ENCODE measurements at places on chromosomes 12 and 14. TPM values are rescaled to one million over a fixed set of nuclear protein-coding genes. Genes with fewer than 3 reads are reported as not detected.

Gene ASPG
- not detected for total RNA-seq

Gene DLK1
- not detected for total RNA-seq

Gene HOXC13
- total RNA-seq = not detected

Gene KIF26A
- total RNA-seq = 6.1 TPM

Gene IL22
- not detected for total RNA-seq

Gene MDP1
- 8.3 TPM for total RNA-seq

Gene GPR135
- total RNA-seq = 0.22 TPM

Gene SMIM41
- total RNA-seq = not detected

Gene FICD
- total RNA-seq = 4.8 TPM

Gene SCNN1A
- 0.22 TPM for total RNA-seq

Gene CKAP4
- total RNA-seq = 41.0 TPM

Gene PLA2G1B
- not detected for total RNA-seq

Gene CD163L1
- 10.2 TPM for total RNA-seq

Gene NKX2-1
- under 0.01 TPM for total RNA-seq

Gene OR4M1
- total RNA-seq = not detected

Gene PPP4R3A
- total RNA-seq = 65.7 TPM

Gene SUSD6
- 11.3 TPM for total RNA-seq

Gene MGP
- 154 TPM for total RNA-seq

Gene KRT2
- not detected for total RNA-seq

Gene KLHL33
- total RNA-seq = under 0.01 TPM

Gene SLC5A8
- under 0.01 TPM for total RNA-seq

Gene SLC6A15
- 9.3 TPM for total RNA-seq

Gene RNASE1
- 14.6 TPM for total RNA-seq

Gene DLST
- 35.3 TPM for total RNA-seq

Gene KRT81
- not detected for total RNA-seq

Gene TBX5
- not detected for total RNA-seq

Gene ATP6V1D
- 59.5 TPM for total RNA-seq

Gene LRRC43
- total RNA-seq = 0.44 TPM

Gene IL23A
- total RNA-seq = under 0.01 TPM

Gene CLEC4D
- total RNA-seq = not detected

Gene EPS8
- 1.6 TPM for total RNA-seq

Gene KRT74
- total RNA-seq = not detected

Gene SLC16A7
- total RNA-seq = 1.7 TPM

Gene SMOC1
- total RNA-seq = 5.2 TPM

Gene WDHD1
- total RNA-seq = 5.4 TPM

Gene ZDHHC22
- total RNA-seq = under 0.01 TPM

Gene TMCC3
- 8.5 TPM for total RNA-seq

Gene ADCY6
- 36.3 TPM for total RNA-seq

Gene SIRT4
- total RNA-seq = 3.2 TPM

Gene PFKM
- 30.4 TPM for total RNA-seq

Gene LRRC10
- total RNA-seq = not detected

Gene E2F7
- 2.8 TPM for total RNA-seq

Gene BEGAIN
- 0.20 TPM for total RNA-seq

Gene LRRK2
- 0.20 TPM for total RNA-seq

Gene HEATR5A
- 33.5 TPM for total RNA-seq

Gene RNASE3
- not detected for total RNA-seq
